ENCODE measurements at places on chromosomes 3 and 15.
A peak's percentile ranks its signal among the peaks of the same experiment; 100 is the strongest.

GRCh38 chr3:106161246-106161645 is 292.4 kb upstream of the CBLB start:
- DNase-seq: no peak

DNA sequence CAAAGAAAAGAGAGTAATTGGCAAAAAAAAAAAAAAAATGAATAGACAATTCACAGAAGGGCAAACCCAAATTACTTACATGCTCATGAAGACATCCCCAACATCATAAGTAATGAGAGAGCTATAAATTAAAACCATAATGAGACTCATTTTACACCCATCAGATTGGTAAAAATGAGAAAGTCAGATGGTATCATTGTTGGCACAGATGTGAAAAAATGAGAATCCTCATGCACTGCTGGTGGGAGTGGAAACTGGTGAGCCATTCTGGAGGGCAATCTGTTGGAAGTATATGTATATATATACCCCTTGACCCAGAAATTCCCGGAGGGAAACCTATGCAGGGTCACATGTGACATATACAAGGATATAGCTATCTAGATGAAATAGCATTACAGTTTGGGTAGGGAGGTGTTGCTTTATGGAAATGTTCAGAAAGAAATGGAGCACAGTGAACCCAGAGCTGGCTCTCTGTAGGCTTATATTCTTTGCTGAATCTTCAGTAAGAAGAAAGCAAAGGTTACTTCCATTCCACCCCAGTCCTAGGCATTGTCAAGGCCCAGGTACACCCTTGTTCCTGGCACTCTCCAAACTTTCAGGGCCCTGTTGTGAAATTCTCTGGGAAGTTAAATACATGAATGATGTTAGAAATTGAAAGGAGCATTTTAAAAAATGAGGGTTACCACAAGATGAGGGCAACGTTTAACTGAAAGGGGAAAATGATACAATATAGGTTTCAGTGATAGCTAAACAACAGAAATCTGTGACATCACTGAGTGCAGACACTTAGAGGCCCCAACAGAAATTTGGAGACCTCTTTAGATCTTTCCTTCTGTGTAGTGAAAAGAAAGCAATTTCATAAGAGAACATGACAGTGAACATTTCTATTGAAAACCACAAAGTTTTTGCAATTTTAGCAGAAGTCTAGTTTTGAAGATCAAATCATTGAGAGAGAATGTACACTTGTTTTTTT is 132.7 kb upstream of the TPRG1 start:
- DNase-seq: no peak

GRCh38 chr15:51735228-51736010 is 2.0 kb downstream of the LYSMD2 start:
- DNase-seq: peak; percentile 65

GRCh38 chr3:166291186-166291955 is 454.1 kb upstream of the BCHE start:
- no peak for DNase-seq

GRCh38 chr3:183825456-183826161 is at the start of gene MAP6D1:
Gene MAP6D1 (minus strand): TSS chr3:183825577. CDS start chr3:183825547, 30 bp downstream.
- peak; percentile 77 for DNase-seq

DNA sequence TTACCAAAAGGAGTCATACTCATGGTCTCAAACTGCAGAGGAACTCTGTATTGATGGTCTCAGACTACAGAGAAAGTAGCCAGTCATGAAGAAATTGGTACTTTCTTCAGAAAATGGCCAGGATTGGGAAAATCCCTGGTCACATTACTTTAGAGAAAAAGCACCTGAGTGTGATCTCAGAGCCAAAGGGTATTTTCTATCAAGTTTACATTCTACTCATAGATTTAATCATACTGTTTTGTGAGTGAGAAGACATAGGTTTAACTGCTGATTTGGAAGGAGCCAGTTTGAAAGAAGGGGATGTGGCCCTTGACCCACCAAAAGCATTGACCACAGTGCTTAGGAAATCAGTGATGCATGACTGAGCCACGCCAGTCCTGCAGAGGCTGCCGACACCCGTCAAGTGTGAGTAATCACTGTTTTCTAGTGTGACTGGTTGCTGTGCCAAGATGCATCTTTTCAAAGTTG is 203.6 kb downstream of the AKAP13 start:
- DNase-seq: peak; percentile 92

DNA sequence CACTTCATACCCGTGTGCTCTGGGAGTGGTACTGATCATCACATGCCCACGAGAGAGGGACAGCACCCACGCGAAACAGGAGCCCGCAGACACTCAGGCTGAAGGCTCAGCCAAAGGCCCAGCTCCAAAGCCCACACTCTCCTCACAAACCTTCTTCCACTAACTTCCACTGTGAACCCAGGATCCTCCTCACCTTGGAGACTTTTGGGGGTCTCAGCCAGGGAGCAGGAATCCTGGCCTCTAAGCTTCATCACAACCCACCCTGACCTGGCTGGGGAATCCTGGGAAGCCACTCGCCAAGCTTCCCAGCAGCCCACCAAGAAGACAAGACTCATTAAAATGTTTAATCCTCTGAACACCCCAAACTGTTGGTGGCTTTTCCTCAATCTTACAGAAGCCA is 421.2 kb downstream of the OCA2 start:
- no peak for DNase-seq

DNA sequence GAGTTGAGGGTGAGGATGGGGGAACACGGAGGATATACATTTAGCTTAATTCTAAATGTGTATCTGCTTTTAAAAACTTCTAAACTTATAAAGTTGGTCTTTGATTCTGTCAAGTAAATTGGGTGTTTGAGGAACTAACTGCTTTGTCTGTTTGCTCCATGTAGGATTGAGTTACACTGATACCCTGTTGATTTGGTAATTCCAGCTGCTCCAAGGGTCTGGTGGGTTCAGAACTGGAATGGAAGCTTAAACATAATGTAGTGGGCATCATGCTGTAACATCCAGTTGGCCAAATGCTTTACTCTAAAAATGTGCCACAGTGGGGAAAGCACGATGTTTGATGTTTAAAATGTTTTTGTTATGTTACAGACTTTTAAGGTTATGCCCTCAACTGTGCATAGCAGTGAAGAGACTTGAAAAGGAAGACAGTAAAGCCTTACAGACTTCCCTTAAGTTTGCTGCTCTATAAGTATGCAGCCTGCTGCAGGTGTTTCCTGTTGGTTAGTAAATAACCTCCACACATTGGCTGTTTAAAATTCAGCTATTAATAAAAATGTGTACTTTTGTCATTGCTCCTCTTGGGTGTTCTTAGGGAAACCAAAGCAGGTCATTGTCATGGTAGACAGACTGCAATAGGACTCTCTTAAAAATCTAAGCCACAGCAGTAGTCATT is 5.9 kb upstream of the EDEM1 start:
- no peak for DNase-seq

- DNase-seq: no peak
Observed at GRCh38 chr3:66537735-66538134, 36.9 kb upstream of the LRIG1 start.

GRCh38 chr3:147921051-147921450 is 511.9 kb downstream of the ZIC1 start:
- no peak for DNase-seq

GRCh38 chr3:152196782-152197181 is 71.9 kb upstream of the MBNL1 start:
- DNase-seq: peak; percentile 86

DNA sequence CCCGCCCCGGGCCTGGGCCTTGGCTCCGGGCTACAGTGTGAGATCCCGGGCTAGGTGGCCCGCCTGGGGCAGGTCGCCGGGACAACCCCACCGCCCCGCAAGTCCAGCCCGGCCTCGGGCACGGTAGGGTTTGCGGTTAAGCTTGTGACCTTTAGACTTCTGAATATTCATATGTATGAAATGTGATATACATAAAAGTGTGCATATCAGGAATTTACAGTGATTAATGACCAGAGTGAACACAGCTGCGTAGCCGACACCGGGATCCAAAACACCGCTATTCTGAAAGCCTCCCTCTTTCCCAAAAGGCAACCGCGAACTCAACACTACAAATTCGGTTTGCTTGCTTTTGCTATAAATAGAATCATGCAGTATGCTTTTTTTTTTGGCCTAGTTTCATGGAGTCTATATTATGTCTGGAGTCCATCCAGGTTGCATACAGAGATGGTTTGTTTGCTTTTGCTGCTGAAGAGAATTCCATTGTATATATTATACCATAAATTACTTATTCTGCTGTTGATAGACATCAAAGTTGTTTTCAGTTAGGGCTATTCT is 636 bp upstream of the SNRPA1 start:
- no peak for DNase-seq

DNA sequence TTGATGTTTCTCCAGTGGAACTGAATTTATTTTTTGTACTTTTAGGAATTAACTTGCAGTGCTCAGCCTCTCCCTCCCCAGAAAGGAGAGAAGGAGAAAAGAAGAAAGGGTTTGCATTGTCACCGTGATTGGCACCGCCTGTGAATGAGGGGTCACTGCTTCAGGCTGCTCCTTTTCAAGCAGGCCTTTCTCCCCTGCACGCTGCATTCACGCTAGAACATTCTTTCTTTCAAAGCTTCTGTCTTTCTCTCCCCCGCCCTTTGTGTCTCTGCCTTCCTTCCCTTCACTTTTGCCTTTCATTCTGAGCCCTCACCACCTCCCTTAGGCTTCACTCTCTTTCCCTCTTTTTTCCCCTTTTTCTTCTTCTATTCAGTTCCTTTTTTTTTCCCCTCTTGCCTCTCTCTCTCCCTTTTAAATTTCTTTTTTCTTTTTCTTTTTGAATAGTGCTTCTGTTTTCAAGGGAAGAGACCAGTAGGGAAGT is 42.4 kb downstream of the ZNF710 start:
- DNase-seq: no peak

DNA sequence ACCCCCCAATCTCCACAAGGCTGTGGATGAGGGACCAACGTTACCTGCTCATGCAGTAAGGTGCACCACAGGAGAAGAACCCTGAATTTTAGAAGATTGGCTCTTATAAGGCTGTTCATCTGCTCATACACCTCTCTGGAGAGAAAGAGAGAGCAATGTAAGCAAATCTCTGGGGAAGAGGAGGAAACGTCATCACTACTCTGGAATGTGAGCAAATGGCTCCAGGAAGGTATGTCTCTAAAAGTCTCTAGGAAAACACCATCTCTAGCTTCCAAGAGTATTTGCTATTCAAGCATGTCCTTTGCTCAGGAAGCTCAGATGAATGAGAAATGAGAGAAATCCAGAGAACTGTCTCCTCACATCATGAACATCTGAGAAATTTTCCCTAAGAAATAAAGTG is 235.4 kb downstream of the TBL1XR1 start:
- no peak for DNase-seq

GRCh38 chr15:79549196-79549595 is 117.1 kb downstream of the MINAR1 start:
- DNase-seq: no peak

GRCh38 chr15:94692710-94693109 is 461.3 kb downstream of the MCTP2 start:
- no peak for DNase-seq

- DNase-seq: no peak
Observed at GRCh38 chr3:18378218-18378617, 46.9 kb downstream of the SATB1 start.

DNA sequence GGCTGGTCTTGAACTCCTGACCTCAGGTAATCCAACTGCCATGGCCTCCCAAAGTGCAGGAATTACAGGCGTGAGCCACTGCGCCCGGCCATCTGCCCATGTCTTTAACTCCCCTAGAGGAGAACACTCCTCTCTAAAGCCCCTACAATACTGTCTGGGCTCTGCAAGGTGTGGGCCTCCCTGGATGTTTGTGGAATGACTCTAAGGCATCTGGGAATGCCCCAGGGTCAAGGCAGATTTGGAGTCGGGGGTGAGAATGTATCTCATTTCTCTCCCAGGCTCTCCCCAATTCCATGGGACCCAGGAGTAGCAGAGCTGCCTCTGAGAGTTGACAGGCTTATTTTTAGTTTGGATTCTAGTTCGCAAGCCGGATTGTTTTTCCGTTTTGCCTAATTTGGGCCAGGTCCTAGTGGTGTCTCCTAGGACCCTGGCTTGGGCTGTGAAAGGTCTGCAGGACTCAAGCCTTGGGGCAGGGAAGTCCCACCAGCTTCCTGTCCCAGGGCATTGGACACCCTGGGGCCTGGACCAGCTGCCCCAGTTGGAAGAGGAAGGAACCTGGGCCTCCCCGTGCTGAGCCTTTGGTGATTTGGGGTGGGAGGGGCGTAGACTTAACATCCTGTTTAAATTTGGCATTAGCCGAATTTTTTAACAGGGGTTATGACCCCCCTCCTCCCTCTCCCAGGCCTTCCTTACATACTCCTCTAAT is 53.5 kb downstream of the MAGEF1 start:
- peak; percentile 52 for DNase-seq

GRCh38 chr3:4613366-4613765 is 120.2 kb downstream of the ITPR1 start:
- DNase-seq: peak; percentile 55

GRCh38 chr3:122694966-122695365 is 14.3 kb downstream of the PARP14 start:
- DNase-seq: no peak

DNA sequence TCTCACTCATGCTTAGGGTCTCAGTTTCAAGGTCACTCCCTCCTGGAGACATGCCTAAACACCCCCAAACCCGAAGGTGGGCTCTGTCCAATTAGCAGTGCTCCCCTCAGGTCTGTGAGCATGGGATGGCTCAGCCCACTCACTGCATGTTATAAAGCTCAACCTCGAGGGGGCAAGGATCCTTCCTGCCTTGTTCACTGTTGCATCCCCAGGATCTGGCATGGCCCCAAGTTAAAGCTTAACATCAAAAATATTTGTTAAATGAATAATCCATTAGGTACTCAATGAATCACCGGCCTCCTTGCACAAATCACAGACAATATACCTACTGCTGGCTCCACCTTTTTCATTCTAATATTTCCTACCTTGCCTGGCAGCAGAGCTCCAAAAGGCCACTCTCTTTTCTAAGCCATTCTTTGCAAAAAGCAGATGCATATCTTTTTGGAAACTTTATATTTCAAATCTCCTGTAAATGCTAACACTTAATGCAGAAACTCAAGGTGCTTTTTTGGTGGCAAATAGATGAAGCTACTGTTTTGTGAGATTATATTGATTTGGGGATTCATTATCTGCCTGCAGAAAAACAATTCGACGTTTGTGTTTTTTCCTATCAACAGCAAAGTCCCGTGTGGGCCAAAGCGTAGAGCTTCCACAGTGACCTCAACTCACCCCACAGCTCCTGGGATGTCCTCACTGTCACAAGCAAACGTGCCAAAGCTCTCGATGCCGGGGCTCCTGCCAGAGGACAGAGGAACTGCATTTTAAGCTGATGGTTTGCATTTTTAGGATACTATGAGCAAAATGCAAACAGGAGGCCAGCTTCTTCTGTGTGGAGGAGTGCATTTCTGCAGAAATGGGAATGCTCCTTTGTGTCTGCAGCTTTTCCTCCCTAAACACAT is 35.4 kb downstream of the PCOLCE2 start:
- peak; percentile 24 for DNase-seq

DNA sequence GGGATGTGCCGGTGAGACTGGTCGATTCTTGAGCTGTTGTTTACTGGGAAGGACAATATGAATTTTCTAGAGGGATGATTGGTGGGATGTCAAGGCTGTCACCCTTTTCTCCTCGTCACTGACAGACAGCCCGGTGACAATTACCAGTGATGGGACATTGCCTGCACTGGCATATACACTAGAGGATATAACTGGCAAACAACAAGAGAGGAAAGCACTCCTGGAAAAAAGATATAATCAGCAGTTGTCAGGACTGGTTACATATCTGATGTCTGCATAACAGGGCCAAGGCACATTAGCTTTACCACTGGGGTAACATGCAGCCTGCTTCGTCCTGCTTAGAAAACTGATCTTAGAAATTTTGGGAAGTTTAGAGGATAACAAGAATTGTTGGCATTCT is 131.1 kb downstream of the ROBO2 start:
- DNase-seq: no peak

Measured in suppressor macrophage treated with lipopolysaccharide for 1 hour (primary cell).